Stimulated activated CD4-positive, alpha-beta T cell treated with anti-CD3 and anti-CD28 coated beads, Interleukin-1b, Interleukin-23, amount 100 ng/mL, for 24 hours (primary cell): ENCODE measurements at places on chromosomes 6 and 20.

GRCh38 chr6:40312213-40313015 is 274.8 kb downstream of the LRFN2 start:
- no peak for DNase-seq

DNA sequence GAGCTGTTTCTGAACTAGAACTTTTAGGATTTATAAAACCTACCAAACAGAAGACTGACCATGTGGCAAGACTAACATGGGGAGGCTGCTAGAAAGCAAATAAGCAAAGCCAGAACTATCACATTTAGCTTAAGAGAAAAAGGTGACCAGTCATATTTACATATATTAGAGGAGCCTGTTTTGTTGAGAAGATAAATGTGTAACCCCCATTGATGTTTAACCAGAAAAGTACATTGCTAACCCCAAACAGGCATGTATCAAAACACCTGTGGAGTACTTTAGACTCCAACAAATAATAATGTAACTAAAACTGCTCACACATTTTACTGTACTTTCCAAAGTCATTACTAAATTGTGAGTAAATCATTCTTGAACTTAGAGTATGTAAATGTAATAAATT is 35.0 kb downstream of the AKIRIN2 start:
- no peak for DNase-seq

- DNase-seq: no peak
These were observed 85.2 kb downstream of the ELOVL4 start for GRCh38 chr6:79862126-79862525.

GRCh38 chr6:126188279-126188909 is 151.5 kb upstream of the CENPW start:
- DNase-seq: no peak

DNA sequence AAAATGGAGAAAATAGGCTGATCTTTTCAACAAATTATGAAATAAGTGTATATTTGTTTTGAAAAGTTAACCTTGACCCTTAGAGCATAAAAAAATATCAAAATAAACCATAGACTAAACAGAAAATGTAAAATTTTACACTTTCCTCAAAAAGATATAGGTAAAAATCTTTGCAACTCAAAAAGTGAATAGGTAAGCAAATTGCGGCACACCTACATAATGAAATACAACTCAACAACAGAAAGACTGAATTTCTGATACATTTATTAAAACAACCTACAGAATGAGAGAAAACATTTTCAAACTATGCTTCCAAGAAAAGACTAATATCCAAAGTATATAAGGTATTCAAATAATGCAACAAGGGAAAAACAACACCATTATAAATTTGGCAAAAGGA is 425.7 kb upstream of the KHDRBS2 start:
- DNase-seq: no peak

- no peak for DNase-seq
These were observed 13.0 kb downstream of the SLC2A4RG start for GRCh38 chr20:63752411-63753101.

DNA sequence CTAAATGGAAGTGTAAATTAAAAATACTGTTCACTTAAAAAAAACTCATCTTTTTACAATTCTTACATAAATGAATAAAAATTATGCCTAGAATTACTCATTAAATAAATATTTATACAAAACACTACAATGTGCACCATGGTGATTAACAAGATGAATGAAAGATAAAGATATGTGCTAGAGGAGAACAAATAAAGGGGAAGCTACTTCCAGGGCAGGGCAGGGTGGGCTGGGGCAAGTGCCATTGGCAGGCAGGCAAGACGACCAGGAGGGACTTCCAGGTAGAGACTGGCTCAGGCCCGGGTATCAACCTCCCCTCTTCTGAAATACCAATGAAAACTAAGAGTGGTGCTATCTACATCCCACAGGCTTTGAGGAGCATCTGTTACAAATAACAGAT is 20.4 kb downstream of the PREP start:
- DNase-seq: no peak

GRCh38 chr6:119197271-119197670 is 118.8 kb upstream of the FAM184A start:
- no peak for DNase-seq

DNA sequence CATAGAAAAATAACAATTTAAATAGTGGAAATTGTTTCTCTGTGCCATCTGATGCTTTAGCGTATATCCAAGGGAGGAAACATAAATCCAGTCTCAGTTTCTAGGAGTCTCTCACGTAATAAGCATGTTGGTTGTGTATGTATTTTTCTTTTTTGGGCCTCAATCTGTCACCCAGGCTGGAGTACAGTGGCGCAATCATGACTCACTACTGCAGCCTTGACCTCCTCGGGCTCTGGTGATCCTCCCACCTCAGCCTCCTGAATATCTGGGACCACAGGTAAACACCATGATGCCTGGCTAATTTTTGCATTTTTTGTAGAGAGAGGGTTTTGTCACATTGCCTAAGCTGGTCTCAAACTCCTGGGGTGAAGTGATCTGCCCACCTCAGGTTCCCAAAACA is 78.6 kb upstream of the PLN start:
- DNase-seq: no peak

DNA sequence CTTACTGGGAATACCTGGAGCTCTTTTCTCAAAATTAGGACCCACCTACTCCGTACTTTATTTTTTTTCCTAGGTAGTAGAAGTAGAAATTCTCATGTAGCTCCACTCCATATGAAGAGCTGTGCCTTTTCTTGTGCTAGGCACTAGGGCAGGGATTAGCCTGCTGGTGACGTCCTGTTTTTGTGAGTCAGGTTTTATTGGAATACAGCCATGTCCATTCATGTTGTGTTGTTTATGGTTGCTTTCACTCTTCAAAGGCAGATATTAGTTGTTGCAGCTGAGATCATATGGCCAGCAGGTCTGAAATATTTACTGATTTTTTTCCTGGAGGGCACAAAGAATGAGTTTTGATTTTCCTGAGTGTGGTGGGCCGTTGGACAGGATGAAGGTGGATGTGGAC is 20.5 kb downstream of the XRN2 start:
- DNase-seq: no peak

DNA sequence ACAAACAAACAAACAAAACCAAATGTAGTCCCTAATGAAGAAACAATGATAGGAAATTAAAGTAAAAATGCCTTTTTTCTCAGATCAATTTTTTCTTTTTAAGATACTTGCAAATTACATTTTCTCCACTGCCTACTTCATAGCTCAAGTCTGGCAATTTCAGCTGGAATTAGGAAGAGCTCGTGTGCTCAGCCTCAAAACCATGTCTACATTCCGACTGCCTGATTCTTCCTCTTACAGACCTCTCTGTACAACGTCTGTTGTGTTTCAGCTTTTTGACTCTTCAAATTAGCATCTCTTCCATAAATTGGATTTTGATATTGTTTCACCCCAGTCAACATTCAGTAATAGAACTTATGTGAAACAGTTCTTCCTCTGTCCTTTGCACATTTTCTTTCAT is 9.3 kb upstream of the EDN1 start:
- no peak for DNase-seq

GRCh38 chr20:24783631-24784492 is 165.2 kb upstream of the CST7 start:
- DNase-seq: no peak

DNA sequence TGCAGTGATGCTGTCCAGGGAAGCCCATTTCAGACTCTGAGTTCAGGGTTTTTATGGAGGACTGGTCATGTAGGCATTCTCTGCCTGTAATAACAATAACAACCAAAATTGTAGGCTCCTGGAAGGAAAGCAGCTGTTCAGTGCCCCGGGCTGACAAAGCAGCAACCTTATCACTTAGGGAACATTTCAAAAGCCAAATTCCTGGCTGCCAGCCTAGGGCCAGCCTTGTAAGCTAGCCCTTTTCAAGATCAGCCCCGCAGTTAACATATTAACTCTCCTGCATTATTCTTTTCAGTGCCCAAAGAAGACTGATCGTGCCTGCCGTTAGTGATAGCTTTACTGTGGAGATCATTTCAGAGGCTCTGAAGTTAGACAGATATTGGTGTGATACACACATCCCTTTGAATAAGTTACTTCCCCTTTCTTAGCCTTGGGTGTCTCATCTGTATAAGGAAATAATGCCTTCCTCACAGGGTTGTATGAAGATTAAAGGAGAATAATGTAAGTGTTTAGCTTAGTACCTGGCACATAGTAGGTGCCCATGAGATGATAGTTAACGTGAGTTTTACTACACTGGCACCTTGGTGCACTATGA is 44.1 kb downstream of the CTNNBL1 start:
- no peak for DNase-seq

- no peak for DNase-seq
These were observed 32.4 kb downstream of the TRAF3IP2 start for GRCh38 chr6:111573131-111573883.

- DNase-seq: no peak
These were observed 42.8 kb upstream of the HFE start for GRCh38 chr6:26044140-26045064.

GRCh38 chr6:467671-468082 is 76.1 kb downstream of the IRF4 start:
- DNase-seq: no peak

GRCh38 chr20:50163570-50164317 is 10.2 kb upstream of the PEDS1 start:
- DNase-seq: no peak

DNA sequence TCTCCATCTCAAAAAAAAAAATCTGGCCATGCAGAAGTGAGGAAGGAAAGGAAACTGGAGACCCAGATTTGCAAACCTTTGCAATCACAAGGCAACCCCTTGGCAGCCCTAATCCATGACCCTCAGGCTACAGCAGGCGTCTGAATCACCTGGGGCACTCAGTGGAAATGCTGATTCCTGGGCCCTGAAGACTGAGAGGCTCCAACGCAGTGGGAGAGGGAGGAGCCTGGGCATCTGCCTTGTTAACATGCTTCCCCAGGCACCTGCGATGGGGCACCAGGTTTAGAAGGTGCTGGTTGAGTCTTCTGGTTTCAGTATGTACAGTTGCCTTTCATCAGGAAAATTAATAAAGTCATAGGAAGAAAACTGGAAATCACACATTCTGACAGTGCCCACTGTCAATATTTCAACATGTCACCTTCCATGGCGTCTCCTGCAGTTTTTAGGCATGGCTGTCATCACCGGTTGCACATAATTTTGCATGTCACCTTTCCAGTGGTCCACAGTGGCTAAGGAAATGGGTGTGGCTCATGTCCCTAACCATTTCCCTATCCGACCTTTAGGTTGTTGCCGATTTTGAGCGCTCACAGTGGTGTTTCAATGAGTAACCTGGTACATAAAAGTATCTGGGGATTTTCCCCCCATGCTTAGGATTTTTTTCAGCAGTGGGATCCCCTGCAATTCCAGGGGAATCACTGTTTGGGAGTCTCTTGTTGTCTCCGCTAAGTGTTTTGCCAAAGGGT is 56.9 kb downstream of the PREX1 start:
- DNase-seq: no peak

DNA sequence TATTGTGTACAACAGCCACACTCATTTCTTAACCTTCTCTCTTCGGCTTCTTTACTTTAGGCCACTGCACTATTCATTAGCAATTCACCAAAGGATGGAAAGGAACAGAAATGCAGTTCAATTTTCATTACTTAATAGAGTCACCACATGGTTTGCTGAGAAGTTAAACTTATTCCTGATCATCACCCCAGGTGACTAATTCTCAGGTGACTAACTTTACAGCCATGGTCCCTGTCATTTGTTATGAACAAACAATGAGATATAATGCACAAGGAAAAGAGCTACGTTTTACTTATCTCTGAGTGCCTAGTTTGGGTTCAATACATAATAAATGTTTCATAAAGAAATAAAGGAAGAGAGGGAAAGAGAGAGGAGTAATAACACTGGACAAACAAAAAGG is 45.8 kb upstream of the DST start:
- DNase-seq: no peak
